ENCODE measurements at places on chromosomes 4 and X.

GRCh38 chrX:124343016-124343415 is 3.3 kb upstream of the SH2D1A start:
- no peak for DNase-seq

GRCh38 chrX:101191217-101191750 is 28.3 kb upstream of the DRP2 start:
- peak; percentile 36 for DNase-seq

DNA sequence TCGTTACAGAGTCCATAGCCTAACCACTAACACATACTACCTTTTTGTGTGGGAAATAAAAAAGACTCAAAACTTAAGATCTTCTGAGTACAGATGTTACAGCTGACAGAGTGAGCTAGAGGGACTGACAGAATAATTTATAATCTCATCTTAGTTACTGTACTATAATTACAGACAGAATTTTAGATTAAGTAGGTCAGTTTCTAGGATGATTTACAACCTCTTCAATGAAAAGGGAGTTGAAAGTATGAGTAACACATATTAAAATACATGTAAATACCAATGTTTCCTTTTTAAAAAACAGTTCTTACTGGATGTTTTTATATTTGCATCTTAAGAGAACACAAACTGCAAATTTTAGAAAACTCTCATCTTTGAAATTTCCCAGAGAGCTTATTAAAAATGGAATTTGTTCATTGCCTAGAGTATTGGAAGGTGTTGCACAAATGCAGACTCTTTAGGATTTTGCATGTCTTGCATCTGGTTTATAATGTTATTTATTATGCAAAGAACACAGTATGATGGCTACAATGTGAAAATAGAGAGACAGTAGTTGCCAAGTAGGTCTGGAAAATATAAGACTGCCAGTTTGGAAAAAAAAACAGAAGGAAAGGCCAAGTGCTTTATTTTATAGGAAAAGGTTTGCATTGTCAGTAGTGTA is 24.2 kb upstream of the CCNG2 start:
- no peak for DNase-seq

GRCh38 chr4:67201334-67201733 is 344.0 kb downstream of the CENPC start:
- no peak for DNase-seq

- no peak for DNase-seq
Observed at GRCh38 chr4:64479338-64479737, 70.1 kb upstream of the TECRL start.

DNA sequence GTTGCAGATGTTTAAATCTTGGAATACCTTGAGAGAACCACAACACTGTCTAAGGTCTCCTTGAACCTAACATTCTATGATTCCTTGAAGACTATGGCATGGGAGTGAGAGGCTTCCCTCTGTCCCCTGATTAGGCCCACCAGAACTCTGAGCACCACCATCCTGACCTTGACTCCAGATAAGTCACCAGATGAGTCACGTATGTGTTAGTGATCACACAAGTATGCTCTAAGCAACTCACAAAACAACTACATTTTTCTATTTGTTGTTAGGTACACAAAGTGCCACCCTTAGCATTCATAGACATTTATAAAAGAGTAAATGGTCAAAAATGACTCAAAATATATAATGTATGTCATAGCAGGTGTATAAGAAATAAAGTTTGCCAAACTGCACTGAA is 252.9 kb upstream of the CXXC4 start:
- no peak for DNase-seq

DNA sequence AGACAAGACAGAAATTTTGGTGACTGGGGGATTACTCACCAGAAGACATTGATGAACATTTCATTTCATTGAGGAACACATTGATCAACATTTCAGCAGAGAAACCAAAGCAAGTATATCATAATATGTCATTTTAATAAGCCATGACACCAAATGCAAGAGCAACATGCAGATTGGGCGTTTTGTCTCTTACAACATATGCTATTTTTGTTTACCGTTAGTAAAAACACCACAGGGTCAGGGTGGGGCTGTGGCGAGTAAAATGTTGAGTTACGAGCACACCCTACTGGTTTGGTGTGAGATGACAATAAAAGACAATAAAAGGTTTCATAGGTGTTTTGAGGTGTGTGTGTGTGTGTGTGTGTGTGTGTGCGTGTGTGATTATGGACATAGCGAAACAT is 294.5 kb downstream of the PDGFC start:
- DNase-seq = no peak

DNA sequence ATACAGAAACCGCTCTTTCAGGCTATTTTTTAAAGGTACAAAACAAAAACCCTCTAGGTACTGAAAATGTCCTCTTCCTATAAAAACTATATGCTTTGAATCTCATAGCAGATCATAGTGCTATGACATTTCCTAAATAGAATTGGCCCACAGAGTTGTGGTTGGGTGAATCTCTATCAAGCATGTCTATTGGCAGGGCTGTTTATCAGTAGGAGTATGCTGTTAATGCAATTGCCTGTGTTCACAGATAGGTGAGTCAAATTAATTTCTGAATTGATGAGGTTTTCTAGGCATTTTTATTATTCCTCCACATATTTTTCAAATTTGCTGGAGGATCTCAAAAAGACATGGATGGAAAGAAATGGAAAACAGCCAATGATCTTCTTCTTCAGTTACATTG is 73.9 kb downstream of the QRFPR start:
- DNase-seq = no peak

GRCh38 chrX:154541896-154542722 is 4.5 kb downstream of the G6PD start:
- peak; percentile 80 for DNase-seq

DNA sequence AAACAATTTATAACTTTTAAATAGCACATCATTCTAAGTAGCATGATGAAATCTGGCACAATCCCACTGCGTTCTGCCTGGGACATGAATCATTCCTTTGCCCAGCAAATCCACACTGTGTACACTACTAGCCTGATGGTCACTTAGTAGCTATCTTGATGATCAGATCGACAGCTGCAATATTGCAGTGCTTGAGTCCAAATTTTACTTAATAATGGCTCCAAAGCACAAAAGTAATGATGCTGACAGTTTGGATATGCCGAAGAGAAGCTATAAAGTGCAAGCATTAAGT is 86.6 kb upstream of the NPNT start:
- no peak for DNase-seq

- peak; percentile 88 for DNase-seq
Observed at GRCh38 chr4:3480528-3481112, 17.5 kb downstream of the DOK7 start.

All from left ventricle myocardium superior (tissue), 1 donor.